ENCODE measurements at places on chromosomes 4 and X.

DNA sequence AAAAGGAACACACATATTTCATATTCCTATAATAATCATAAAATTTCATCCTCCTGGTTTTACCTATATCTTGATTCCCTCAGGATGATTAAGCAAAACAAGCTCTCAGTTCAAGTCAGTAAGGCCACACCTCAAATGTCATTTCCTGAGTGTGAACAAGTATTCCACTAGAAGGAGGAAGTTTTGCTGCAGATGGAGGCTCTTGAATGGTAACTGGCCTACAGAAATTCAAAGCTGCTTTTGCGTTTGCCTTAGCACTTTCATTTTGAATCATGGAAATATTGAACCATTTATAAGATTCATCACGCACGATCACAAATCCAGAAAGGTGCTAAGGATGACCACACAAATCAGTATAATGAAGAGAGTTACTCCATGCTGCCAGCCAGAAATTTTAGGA, 254.4 kb upstream of the CXXC4 start:
- no peak for DNase-seq

DNA sequence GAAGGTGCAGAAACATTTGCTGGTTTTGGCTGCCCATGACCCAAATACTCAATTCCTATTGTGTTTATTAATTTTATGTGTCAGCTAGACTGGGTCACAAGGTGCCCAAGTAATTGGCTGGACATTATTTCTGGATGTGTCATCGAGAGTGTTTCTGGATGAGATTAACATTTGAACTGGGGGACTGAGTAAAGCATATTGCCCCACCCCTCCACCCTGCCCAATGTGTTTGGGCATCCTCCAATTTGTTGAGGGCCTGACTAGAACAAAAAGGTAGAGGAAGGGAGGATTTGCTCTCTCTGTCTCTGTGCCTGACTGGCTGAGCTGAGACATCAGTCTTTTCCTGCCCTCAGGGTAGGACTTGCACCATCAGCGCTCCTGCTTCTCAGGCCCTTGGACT, 29.7 kb upstream of the LCORL start:
- no peak for DNase-seq

DNA sequence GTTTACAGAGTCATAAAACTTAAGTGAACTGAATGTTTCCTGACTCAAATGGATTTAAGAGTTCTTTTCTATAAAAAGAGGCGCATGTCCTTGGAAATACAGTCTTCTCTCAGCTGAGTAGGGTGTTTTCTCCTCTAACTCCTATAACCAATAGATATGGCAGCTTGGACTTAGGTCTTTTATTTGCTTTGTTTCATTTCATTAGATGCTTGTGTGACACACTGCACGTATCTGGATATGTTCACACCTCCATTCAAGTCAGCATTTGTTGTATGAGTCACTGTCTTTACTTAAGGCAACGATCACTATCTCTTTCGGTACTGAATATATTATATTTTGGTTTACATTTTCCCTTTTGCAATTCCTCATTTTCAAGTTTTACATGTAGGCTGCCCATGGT, 136.6 kb downstream of the ARSF start:
- DNase-seq, result no peak

GRCh38 chr4:33395731-33396485, 2675.7 kb downstream of the PCDH7 start:
- DNase-seq, result no peak

DNA sequence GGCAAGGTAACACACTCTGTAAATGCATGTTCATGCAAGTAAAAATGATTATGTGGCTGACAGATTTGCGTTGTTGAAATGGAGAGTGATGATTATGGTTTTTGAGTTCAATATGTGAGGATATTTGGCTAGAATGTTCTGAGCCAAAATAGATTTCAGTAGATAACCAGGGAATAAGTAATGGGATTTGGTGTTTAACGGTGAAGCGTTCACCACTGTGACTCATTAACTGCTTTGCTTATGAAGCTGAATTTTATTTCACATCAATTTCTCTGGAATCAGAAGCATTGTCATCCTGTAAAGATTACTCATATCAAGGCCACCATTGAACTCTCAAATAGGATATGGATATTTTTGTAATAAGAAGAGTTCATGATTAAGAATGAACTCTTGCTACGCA, 11.7 kb downstream of the AFP start:
- DNase-seq, result no peak

GRCh38 chr4:33316578-33316977, 2596.4 kb downstream of the PCDH7 start:
- no peak for DNase-seq

DNA sequence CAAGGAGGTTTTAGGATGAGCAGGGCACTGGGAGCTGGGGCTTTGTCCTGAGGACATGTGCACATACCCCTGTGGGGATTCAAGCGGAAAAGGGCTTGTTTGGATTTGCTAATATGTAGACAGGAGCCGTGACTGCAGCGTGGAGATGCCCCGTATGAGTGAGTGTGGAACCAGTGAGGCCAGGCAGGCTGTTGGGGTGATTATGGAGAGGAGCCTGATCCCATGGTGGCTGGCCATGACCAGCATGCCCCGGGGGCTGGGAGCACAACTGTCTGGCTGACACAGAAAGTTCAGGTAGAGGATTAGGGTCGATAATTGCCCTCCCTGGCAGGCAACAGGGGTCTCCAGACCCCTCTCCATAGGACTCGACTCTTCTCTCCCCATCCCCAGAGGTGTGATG, 68.8 kb upstream of the STX18 start:
- DNase-seq, result no peak

DNA sequence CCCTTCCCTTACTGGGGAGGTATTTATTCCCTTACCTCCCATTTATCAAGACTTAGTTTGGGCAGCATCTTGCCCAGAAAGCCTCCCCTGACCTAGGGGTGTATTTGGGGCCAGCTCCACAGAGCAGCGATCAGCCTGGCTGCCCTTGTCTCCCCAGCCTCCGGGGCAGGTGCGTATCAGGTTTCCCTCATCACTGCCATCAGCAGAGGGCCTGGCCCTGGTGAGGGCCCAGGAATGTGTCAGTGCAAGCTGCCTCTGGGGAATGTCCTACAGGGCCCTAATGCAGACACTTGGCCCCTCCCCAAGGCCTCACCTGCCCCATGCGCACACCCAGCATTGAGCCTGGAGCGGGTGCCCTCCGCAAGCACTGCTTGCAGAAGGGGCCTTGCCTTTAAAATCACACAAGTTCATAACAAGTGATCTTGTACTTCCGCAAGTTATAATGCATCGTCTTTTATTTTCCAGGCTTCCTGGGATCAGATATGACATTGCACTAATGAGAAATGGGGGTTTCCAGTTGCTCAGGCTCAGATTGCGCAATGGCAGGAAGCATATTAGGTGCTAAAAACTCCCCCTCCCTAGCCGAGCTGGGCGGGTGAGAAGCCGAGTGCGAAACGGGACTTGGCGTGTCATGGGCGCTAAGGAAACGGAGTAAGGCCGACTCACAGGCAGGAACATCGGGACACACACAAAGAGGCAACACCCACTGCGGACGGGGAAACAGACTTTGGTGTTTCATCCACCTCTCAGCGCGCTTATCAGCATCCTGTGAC, 25.4 kb upstream of the AFAP1 start:
- no peak for DNase-seq

GRCh38 chrX:112642349-112642748, 37.4 kb downstream of the LHFPL1 start:
- peak; percentile 45 for DNase-seq

DNA sequence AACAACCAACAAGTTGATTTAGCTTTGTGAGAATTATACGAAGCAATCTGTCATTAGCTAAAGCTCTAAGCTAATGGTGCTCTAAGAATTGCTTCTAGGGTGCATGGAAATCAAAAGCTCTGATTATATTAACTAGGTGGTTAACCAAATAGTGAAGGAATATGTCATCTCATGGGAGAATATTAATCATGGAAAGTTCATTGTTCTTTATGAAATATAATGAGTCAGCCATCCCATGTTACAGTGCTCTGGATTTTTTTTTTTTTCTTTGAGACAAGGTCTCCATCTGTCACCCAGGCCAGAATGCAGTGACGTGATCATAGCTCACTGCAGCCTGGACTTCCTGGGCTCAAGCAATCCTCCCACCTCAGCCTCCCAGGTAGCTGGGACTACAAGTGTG, 10.5 kb downstream of the DCAF8L2 start:
- no peak for DNase-seq

DNA sequence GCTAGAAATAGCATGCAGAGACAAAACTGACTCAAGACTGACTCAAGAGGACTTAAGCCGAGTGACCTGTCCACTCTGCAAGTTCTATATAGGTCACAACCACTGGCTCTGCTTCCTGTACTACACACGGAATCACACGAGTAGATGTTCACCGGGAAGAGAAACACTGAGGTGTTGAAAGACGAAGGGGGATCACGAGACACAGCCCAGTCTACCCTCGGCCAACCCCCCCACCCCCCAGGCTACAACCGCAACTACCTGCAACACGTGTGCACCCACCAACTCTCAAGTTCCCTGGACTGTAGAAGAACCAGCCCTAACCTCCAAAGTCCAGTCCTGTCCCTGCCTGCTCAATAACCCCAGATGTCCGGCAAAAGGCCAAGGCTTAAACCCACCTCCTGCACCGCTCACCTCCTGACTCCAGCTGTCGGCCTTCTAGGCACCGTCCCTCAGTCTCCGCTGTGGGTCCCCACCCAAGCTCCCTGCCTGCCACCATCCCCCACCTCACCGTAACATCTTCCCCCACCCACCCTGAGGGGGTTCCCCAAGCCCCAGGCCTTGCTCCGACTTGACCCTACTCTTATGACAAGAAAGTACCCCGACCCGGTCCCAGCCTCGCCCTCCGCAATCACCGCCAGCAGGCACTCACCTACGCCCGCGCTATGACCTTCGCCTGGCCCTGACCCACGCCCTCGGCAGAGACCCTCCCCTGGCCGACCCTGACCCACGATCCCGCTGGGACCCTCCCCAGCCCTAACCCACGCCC, 739 bp downstream of the GAK start:
- DNase-seq, result no peak

DNA sequence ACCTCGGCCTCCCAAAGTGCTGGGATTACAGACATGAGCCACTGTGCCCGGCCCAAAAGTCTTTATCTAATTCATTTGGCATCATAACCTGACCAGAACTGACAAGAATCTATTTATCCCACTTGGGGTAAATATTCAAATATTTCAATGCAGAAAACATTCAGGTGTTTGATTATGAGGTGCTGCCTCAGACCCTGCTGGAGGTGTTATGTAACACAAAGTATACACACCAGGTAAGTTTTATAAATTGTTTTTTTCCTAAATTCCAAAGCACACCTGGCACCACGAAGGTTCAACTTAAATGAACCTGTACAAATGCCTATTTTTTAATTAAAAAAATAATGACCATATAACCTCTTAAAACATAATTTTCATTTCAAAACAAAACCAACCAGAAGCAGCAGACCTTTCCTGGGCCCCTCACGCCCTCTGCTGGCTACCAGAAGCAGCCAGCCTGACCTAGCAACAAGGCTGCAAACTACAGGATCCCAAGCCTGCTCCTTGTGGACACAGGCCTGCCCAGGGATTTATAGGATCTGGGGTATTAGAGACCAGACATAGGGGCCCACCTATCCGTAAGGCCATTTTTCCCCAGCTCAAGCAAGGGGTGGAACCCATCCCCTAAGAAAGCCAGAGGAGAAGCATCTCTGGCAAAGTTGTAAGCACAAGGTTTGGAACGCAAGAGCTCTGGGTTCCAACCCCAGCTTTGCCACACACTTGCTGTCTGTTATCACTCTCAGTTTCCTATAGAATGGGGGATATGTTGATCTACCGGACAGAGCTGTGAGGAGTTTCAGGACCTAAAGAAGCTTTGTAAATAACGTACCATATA, 11.7 kb downstream of the OTUD5 start:
- no peak for DNase-seq

DNA sequence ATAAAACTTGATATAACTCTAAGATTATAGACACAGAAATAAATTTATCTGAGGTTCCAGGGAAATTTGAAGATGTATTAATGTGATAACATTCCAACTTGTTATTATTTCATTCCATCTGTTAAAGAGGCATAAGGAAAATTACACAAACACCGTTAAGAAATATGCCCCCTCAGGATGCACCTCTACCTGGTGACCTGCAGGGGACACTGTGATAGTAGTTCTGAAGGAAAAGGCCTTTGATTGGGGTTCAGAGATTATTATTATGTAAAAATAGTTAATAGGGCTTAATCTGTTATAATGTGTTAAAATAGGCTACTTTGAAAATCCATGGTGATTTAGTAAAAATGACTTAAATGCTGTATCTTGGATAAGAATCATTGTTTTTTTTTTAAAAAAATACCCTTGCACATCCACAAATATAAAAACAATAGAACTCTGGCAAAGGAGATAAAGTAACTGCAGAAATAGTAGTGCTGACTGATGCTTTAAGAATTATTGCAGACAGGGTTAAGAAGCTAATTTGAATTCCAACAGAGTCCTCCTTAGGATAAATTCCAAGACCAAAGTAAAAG, 6.1 kb upstream of the ABRAXAS1 start:
- DNase-seq, result no peak

- no peak for DNase-seq
Measured at GRCh38 chr4:52037689-52038102, 403 bp downstream of the SGCB start.

DNA sequence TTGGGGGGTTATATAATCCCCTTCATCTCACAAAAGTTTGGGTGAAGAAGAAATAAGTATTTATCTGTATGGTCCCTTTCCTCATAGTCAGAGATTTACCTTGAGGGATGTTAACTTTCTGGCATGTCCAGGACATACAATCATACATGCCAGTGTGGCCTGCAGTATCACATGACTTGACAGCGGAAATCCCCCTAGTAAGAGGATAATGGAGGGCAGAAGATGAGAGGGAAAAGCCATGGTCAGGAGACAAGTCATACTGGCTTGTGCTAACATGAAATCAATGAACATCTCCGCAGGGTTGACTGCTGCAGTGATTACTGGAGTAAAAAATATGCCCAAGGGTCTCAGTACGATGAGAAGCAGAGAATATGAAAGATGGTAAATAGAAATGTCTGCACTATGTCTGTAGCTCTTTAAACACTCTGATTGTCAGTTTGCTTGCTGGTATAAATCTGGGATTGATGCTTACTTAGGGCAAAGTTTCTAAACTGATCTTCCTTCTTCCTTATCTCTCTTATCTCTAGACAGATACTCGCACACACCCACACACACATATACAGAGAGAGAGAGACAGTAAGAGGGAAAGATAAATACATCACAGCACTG, 1385.6 kb upstream of the ADGRL3 start:
- no peak for DNase-seq

DNA sequence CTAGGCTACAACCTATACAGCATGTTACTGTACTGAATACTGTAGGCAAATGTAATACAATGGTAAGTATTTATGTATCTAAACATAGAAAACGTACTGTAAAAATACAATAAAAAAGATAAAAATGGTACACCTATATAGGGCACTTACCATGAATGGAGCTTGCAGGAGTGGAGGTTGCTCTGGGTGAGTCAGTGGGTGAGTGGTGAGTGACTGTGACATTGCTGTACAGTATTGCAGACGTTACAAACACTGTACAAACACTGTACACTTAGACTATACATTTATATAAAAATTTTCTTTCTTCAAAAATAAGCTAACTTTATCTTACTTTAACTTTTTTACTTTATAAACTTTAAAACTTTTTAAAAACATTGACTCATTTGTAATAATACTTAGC, 190.3 kb upstream of the NR3C2 start:
- no peak for DNase-seq

GRCh38 chr4:121765368-121765705, 373 bp upstream of the SMIM43 start:
- no peak for DNase-seq
